ENCODE measurements at places on chromosomes 11 and 22.

GRCh38 chr11:128726458-128727139 is 32.7 kb downstream of the FLI1 start:
- no peak for DNase-seq

- no peak for DNase-seq
Measured at GRCh38 chr22:17370766-17371432, 1.6 kb downstream of the CECR2 start.

- DNase-seq: no peak
Measured at GRCh38 chr11:69956669-69957190, 121.4 kb upstream of the ANO1 start.

DNA sequence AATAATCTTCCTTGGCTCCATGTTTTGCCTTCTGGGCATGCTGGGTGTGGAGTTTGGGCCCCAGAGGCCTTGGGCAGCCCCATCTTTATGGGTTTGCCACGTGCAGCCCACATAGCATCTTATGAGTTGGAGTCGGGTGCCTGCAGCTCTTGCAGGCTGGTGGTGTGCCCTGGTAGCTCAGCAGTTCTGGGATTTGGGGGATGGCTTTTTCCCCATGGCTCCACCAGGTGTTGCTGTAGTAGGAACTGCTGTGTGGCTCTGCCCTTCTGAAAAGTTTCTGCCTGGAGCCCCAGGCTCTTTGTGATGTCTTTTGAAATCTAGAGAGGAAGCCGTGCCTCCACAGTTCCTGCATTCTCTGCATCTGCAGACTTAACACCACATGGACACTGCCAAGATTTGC is 16.8 kb downstream of the EED start:
- DNase-seq: no peak

DNA sequence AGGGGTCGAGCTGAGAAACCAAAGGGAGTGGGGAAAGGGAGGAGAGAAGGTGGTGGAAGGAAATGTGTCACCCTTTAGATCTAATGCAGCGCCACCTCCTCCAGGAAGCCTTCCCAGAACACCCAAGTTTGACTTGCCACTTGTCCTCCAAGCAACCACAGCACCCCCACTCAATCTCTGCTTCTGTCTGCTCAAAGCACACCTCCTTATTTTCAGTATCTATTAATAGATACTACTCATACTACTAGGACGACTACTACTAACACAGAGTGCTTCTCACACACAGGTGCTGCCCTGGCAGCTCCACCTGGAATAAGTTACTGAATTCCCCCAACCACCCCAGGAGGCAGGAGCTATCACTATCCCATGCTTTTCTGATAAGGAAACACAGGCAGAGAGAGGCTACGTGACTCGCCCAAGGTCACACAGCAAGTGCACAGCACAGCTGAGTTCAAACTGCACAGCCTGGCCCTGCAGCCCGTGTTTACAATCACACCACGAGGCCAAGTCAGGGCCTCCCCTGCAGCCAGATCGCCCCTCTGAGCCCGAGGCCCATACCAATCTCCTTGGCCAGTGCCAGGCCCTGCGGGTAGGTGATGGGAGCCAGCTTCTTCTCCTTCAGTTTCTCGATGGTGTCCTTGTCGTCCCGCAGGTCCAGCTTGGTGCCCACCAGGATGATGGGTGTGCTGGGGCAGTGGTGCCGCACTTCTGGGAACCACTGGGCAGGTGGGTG is 13.2 kb downstream of the RAC2 start:
- DNase-seq: no peak

DNA sequence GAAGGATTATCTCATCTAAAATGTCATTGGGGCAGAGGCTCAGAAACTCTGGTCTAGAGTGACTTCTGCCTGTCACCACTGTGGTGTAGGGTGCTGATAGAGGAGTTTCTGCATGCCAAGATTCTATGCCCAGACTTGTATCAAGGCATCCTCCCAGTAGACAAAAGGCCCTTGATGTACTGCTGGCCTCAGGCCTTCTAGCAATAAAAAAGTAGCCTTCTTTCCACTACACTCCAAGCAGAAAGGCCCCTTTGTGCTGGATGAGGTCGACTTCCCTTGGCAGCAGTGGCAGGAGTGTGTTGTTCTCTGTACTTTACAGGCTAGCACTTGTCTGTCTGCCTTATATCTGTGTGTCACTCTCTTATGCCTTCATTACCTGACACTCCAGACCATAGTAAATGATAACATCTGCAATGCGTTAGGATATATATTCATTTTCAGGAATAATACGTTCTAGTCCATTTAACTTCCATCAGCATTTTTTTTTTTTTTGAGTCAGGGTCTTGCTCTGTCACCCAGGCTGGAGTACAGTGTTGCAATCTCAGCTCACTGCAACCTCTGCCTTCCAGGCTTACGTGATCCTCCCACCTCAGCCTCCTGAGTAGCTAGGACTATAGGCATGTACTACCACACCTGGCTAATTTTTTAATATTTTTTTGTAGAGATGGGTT is 49.5 kb upstream of the RRM1 start:
- no peak for DNase-seq

DNA sequence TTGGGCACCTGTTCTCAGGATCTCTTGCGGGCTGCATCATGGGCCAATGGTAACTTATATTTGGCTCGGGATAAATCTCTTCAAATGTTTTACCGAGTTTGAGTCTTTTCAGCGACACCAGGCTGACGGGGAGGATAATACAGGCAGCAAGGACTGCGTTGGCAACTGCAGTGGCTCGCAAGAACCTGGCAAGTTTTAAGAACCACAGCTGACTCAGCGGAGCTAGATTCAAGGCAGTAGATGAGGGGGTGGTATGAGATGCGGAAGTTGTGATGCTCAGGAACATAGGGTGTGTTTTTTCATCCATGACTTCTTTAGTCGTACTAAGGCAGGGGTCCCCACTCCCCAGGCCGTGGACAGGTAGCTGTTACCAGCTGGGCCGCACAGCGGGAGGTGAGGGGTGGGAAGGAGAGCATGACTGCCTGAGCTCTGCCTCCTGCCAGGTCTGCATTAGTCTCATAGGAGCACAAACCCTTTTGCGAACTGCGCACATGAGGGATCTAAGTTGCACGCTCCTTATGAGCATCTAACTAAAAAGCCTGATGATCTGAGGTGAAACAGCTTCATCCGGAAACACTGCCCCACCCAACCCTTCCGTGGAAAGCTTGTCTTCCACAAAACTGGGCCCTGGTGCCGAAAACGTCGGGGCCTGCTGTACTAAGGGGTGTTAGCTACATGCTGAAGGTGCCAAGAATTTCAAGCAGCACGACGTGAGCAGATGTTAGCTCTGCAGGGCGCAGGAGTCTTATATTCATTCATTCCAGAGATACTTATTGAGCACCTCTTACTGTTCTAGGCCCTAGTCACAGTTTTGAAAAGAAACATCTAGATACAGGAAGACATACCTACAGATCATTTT is 6.4 kb upstream of the JAM3 start:
- no peak for DNase-seq

GRCh38 chr11:108973402-108974162 is 308.7 kb downstream of the DDX10 start:
- DNase-seq: no peak

DNA sequence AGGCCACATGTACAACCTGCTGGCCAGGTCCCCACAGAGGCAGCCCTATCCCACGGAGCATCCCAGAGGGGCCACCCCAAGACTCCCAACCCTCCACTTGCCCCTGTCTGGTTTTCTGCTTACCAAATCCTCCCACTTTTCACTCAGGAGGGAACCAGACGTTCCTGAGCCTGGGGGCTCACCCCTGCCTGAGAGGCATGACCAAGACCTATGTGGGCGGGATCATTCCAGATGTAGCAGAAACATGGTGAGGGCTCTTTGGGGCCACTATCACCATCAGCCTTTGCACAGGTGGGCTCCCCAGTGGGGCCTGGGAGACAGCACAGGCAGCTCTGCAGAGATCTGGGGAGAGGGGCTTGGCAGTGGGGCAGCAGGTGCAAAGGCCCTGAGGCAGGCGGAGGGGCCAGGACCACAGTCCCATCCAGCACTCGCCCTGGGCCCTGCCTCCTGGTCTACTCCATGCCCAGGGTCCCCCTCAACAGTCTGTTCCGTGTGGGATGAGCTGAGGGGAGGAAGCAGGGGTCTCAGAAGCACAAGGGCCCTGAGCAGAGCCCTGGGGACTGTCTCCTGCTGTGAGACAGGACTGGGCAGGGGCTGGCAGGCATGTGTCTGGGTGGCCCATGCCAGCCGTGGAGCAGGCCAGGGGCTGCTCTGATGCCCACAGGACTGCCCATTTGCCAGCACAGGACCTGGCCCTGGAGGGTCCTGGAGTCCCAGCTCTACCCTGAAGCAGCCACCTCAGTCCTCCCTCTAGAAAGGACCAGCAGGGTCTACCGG is 9.4 kb downstream of the PIM3 start:
- no peak for DNase-seq

- DNase-seq: no peak
Measured at GRCh38 chr11:69843529-69843921, 24.3 kb upstream of the FGF3 start.

DNA sequence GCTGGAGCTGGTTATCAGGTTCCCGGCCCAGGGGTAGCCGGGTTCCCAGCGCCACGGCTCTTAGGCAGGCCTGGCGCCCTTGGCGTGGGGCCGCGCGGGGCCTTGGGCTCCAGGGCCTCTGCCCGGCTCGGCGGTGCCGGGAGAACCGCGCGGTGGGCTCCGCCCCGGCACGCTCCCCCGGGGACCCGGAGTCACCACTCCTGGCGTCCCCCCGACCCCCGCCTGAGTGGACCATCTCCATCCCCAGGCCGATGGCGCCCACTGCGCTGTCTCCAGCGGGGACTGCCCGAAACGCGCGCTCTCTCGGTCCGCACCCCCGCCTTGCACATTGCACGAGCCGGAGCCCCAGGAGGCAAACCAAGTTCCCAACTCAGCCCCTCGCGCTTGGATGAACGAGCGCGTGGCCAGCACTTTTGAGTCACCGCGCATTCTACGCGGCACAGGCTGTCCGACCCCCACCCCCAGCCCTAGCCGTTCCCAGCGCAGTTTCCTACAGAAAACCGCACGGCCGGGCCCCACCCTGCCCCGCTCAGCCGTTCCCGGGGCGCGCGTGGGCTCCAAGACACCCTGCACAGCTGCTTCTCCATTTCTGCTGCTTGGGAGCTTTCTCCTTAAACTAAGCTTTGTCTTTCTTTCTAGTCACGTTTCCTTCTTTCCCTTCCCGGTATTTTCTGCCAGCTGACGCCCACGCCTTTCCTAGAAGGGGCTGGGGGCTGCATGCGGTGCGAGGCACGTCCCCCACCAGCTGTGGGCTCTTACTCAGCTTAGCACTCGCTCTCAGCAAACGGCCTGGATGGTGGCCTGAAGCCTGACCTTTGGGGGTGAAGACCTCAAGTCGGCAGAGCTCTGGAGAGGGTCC is 650 bp upstream of the CHID1 start:
- DNase-seq: no peak

DNA sequence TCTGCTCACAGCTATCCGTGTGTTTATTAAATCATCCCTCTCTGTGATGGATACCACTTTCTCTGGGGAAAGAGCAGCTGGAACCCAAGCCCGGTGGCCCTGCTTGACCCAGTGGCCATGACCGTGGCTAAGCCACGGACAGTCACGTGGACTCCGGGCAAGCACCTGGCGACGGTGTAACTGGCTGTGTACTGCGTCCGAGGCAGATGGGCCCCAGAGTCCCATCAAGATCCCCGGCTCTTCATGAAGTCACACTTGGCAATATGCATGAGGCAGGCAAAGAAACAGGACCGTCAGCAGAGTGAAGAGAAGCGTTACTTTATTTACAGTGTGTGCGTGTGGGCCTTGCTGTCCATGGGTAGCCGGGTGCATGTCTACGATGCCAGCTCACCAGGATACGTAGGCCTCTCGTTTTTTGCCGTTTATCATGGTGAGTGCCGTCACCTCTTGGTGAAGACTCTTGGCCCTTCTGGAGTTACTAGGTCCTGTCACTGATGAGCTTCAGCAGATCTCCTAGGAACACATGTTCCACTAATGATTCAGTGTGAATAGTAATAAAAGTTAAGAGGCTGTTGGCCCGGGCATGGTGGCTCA is 366.3 kb downstream of the TBC1D22A start:
- no peak for DNase-seq

DNA sequence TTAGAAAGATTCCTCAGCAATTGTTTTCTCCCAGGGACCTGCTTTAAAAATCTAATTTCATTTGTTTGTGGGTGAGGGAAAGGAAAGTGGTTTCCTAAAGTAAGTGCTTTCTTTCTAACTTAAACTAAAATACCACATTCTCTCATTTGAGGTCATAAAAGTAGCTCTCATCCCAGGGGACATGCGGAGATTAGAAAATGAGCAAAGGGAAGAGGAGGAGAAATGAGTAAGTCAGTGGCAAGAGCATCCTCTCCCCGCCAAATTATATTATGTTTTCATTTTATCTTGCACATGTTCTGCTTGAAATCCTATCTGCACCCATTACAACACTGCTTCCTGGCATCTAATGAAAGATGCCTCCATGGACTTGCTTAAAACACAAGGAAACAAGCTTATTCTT is 191.4 kb downstream of the ARHGAP42 start:
- no peak for DNase-seq

GRCh38 chr11:87454241-87454640 is 416.5 kb downstream of the TMEM135 start:
- no peak for DNase-seq

DNA sequence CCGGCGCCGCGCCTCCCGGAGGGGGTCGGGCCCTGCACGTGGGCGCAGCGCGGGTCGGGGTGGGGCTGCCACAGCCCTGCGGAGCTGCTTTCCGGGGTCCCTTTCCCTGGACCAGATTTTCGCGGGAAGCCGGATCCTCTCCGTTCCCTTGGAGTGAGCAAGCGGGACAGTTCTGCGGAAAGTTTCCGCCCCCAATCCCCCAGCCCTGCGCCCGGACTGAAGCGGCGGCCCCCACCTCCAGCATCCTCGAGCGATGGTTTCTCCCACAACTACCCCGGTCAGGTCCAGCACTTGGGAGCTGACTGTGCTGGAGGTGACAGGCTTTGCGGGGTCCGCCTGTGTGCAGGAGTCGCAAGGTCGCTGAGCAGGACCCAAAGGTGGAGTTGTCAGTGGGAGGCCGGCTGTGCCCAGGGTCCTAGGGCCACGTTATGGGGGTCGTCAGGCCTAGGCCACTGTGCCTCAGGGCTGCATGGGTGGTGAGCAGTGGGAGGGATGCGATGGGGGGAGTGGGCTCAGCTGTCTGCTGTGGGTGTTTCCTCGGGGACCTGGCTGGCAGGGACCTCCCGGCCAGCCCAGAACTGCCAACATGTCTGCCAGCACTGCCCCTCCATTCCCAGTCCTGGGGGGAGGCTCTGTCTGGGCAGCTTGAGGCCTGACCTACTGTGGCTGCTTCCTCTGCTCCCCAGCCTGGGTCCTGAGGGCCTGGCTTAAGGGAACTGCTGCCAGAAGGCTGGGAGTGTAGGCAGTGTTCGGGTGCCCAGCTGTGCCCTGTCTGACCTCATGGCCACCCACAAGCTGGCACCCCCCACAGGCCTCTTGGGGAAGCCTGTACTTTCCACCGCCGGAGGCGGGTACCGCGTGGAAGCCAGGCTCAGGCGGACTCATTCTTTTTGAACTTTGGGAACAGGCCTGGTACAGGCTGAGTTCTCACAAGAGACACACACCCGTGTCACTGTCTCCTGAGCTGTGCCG is 726 bp downstream of the ST3GAL4 start:
- DNase-seq: no peak

GRCh38 chr22:19607192-19608002 is 83.2 kb upstream of the CLDN5 start:
- peak; percentile 74 for DNase-seq

Data from NCI-H510A (cell line).